ENCODE measurements at places on chromosomes 11 and 22.

DNA sequence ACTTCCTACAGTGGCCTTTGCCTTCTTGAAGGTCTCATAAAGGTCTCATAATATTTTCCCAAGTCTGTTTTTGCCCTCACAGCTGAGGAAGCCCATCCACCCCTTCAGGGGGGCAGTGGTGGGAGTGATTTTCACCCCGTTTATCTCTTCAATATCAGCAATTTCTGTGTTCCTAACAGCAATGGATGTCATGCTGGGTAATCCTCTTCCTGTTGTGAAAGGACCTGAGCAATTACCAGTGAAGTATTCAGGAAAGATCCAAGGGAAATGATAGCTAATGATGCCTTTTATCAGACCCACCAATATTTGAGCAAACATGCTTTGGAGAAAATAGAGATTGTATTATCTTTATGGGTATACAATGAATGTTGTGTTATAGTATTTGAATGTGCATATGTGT lies 226.9 kb downstream of the INSC start:
- H3K27me3 ChIP-seq, result no peaks in the 10 kb centered on the region
- no peak overlapping the region for H3K27ac ChIP-seq
- DNase-seq, result no peak
- H3K4me3 ChIP-seq, result no peak overlapping the region
- H3K36me3 ChIP-seq, result no peaks in the 10 kb centered on the region
- no peaks in the 10 kb centered on the region for H3K4me1 ChIP-seq

DNA sequence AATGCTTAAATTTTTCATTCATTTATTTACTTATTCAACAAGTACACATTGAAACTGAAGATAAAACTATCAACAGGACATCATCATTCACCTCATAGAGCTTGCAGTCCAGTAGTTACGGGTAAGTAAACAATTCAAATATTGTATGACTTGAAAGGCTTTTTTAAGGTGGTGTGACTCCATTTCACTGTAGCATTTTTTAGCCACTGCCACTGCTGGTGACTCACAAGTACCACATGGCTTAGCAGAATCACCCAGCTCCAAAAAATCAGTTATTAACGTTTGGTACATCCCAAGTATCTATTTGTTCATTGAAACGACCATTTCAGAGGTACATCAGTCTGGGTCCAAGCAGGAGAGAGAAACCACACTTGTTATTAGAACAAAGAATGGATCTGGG lies 427.9 kb upstream of the DDI1 start:
- H3K27me3 ChIP-seq, result no peaks in the 10 kb centered on the region
- H3K27ac ChIP-seq, result no peak overlapping the region

DNA sequence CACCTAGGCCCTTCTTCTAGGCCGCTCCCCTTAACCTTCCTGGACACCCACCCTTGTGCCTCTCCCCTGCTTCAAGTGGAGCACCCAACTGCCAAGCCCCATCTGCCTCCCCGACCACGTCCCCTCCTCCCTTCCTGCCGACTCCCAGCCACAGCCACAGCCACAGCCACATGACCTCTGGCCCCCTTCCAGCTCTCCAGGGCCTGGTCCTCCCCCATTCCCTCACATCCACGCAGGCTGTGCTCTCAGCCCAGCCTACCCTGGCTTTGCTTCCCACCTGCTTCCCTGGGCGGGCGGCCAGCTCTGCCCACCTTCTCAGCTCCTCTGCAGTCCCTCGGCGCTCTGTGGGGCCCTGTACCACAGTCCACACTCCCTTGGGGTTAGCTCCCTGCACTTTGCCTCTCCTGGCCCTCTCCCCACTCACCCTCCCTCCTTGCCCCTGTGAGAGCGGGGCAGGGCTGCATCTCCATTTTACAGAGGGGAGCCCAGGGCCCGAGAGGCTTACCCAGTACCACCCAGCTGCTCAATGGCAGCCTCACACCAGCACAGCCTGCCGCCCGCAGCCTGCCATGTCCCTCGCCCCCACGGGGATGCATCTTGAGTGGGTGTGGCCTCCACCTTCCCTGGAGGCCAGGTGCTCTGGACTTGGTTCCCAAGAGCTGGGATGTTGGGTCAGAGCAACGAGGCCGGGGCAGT lies 20.3 kb downstream of the PARVG start:
- H3K27ac ChIP-seq, result no peak overlapping the region
- no peak for DNase-seq
- H3K4me3 ChIP-seq, result no peak overlapping the region

DNA sequence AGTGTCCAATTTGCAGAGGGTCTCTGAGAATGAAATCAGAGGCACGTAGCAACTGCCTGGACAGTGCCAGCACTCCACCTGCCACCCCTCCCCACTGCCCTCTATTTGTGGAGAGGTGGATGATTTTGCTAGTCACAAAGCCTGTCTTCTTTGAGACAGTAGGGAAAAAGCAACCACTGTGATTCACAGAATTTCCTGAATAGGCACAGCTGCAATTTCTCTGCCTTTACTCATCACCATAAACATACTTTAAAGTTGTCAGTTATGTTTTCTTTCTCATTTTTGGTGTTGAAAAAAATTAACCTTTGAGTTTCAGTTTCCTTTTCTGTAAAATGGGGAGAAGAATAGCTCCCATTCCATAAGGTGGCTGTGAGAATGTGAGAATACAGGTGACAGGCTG lies 134.3 kb downstream of the TEAD1 start:
- H3K36me3 ChIP-seq, result no peaks in the 10 kb centered on the region
- H3K27me3 ChIP-seq, result no peaks in the 10 kb centered on the region
- no peak for DNase-seq
- H3K27ac ChIP-seq, result no peak overlapping the region
- no peak overlapping the region for H3K4me3 ChIP-seq

GRCh38 chr11:15774388-15774939 lies 581.9 kb downstream of the SOX6 start:
- DNase-seq, result no peak
- H3K4me3 ChIP-seq, result no peak overlapping the region
- H3K4me1 ChIP-seq, result no peaks in the 10 kb centered on the region
- H3K27me3 ChIP-seq, result no peaks in the 10 kb centered on the region
- H3K27ac ChIP-seq, result peak overlapping the region; percentile 21

DNA sequence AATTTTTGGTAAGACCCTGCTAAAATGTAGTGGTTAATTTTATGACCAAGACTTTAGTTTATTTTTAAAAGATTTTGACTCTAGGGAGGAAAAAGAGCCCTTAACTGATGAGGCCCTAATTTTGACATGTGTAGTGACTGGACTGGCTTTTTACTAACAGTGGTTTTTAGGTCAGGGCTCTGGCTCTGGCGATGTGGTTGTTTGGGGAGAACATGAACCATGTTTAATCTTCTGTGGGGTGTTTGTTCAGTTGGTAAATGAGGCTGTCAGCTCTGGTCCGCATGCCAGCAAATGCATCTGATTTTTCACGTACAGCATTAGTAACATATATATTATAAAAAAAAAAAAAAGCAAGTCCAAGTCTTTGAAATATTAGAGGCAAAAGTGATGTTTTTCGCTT lies 104.3 kb downstream of the EXT2 start:
- H3K27ac ChIP-seq, result no peak overlapping the region
- H3K4me1 ChIP-seq, result no peaks in the 10 kb centered on the region
- no peaks in the 10 kb centered on the region for H3K27me3 ChIP-seq
- H3K4me3 ChIP-seq, result no peak overlapping the region

- H3K27me3 ChIP-seq, result no peaks in the 10 kb centered on the region
- H3K4me1 ChIP-seq, result no peaks in the 10 kb centered on the region
- H3K27ac ChIP-seq, result no peak overlapping the region
- no peaks in the 10 kb centered on the region for H3K36me3 ChIP-seq
- H3K4me3 ChIP-seq, result no peak overlapping the region
Measured at GRCh38 chr11:113202431-113202830, 112.0 kb upstream of the TTC12 start.

GRCh38 chr11:85423794-85424193 lies 203.3 kb downstream of the DLG2 start:
- no peak overlapping the region for H3K27ac ChIP-seq
- no peak overlapping the region for H3K4me3 ChIP-seq
- no peaks in the 10 kb centered on the region for H3K4me1 ChIP-seq
- DNase-seq, result peak; percentile 13
- H3K36me3 ChIP-seq, result no peaks in the 10 kb centered on the region

DNA sequence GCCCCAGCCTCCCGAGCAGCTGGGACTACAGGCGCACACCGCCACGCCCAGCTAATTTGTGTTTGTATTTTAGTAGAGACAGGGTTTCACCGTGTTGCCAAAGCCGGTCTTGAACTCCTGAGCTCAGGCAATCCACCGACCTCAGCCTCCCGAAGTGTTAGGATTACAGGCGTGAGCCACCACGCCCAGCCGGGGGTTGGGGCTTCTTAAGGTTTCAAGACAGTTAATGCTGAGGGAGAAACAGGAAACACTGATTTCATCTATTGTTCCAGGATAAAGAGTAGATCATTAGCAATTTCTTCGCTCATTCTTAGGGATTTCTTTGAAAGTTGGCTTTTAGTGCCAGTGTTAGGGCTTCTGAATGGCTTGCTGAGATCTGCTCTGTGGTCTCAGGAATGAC lies 21.2 kb upstream of the CLMP start:
- no peak overlapping the region for H3K4me3 ChIP-seq
- H3K36me3 ChIP-seq, result no peaks in the 10 kb centered on the region
- no peaks in the 10 kb centered on the region for H3K27me3 ChIP-seq

DNA sequence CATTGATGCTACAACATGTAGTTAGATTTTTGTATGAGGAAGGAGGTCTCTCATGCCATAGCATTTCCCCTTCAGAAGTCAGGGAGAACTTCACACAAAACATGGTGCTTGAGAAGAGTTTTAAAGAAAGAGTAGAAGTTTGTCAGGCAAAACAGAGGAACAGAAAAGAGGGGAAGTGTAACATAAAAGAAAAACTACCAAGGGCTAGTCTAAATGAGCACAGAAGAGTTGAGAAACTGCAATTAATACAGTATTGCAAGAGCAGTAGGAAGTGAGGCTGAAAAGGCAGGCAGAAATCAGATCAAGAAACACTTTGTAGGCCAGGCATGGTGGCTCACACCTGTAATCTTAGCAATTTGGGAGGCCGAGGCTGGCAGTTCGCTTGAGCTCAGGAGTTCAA lies 61.0 kb downstream of the FAM168A start:
- H3K27ac ChIP-seq, result no peak overlapping the region
- no peak for DNase-seq
- H3K4me1 ChIP-seq, result peaks cover 5% of the 10 kb centered on the region
- no peaks in the 10 kb centered on the region for H3K36me3 ChIP-seq

DNA sequence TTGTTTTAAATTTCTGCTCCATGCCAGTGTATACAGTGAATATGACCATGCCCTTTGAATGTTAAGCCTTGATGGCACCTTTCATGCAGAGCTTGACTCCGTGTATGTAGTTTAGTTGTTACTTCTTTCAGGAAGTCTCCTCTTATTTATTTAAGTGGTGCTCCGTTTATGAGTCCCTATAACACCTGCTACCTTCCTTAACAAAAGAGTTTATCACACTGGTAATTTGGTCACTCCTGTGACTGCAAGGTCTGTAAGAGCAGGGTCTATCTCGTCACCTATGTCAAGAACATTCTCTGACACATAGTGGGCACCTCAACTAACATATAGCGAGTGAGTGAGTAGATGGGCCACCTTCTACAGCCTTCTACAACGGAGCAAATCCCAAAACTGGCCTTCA lies 152.5 kb downstream of the CCDC34 start:
- no peak overlapping the region for H3K27ac ChIP-seq
- H3K4me1 ChIP-seq, result peaks cover 13% of the 10 kb centered on the region
- DNase-seq, result no peak
- H3K4me3 ChIP-seq, result no peak overlapping the region
- no peaks in the 10 kb centered on the region for H3K27me3 ChIP-seq

GRCh38 chr22:38846412-38846811 lies 2.6 kb upstream of the NPTXR start:
- H3K27me3 ChIP-seq, result peaks cover 18% of the 10 kb centered on the region
- H3K4me1 ChIP-seq, result no peaks in the 10 kb centered on the region
- no peak overlapping the region for H3K27ac ChIP-seq
- DNase-seq, result no peak
- H3K36me3 ChIP-seq, result no peaks in the 10 kb centered on the region

DNA sequence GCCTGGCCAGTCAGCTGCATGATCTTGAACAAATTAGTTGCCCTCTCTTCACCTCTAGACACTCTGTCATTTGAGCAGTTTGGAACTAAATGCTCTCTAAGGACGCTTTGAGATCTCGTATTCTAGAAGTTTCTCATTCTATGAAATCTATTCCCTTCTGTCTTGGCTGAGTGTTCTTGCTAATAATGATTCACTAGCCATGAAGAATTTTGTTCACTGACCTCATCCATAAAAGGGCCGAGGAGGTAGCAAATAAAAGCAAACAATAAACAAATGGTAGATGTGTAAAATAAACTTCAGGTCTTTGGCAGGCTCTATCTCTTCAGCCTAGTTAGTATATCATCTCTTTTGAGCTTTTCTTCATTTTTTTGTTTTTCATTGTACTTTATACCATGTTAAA lies 76.6 kb downstream of the USP35 start:
- DNase-seq, result no peak
- no peaks in the 10 kb centered on the region for H3K27me3 ChIP-seq
- no peak overlapping the region for H3K27ac ChIP-seq
- no peaks in the 10 kb centered on the region for H3K36me3 ChIP-seq

DNA sequence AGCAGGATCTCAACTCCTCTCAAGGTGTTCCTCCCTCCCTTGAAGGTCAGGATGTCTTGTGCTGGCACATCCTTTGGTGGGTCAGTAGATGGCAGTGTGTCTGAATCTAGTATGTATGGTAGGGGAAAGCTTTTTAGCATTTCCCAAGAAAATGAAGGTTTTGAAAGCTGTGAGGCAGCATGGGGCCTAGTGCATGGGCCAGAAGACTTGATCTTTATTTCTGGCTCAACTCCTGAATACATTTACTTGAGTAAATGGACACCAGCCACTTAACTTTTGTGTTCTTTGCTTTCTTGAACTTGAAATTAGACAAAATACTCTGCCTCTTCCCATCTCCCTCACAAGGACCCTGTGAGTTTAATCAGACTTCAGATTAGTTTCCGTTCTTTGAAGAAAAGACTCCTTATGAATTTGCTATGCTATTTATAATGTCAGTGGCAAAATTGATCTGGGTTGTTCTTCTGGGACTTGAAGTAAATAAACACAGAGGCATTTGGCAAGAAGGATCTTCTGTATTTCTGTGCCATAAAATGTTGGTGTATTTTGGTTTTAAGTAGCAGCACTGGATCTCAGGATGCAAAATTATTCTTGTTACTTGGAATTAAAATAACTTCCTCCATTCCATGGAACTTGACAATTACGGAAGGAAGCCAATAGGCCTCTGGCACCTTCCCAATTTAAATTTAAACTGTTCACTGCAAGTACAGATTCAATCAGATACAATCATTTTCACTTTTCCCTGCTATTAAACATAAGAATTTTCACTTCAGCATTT lies 288.8 kb downstream of the CASP12 start:
- peak overlapping the region; percentile 25 for H3K27ac ChIP-seq
- no peaks in the 10 kb centered on the region for H3K36me3 ChIP-seq
- no peak overlapping the region for H3K4me3 ChIP-seq

Data from upper lobe of right lung (tissue), 1 donor.